ENCODE measurements at places on chromosomes 13 and 19.
A peak's percentile ranks its signal among the peaks of the same experiment; 100 is the strongest.

GRCh38 chr13:76730220-76730619 lies 156.0 kb downstream of the KCTD12 start:
- DNase-seq = no peak

- DNase-seq = no peak
Measured at GRCh38 chr13:49840266-49840665, 47.8 kb upstream of the KPNA3 start.

DNA sequence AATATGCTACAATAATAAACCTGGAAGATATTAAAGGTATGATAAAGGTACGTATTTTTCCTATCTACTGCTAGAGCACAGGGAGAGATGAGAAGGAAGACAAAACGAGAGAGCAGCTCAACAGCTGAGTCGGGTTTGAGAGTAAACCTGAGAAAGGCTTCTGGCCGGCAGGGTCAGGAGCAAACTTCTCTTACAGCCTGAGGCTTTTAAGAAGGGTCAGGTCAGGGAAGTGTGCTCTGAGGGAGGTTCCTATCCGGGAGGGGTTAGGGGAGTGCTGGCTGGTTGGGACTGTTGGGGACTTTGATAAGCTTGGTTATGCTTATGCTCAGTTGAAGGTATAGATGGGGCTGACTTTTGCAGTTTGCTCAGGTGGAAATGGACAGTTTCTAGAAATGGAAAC lies 77.7 kb upstream of the PRR20A start:
- DNase-seq = no peak

GRCh38 chr13:40520916-40521315 lies 145.5 kb downstream of the FOXO1 start:
- DNase-seq = no peak

- no peak for DNase-seq
Measured at GRCh38 chr13:79995334-79995733, 345.6 kb downstream of the SPRY2 start.

- peak; percentile 52 for DNase-seq
Measured at GRCh38 chr19:55255618-55256423, 3.0 kb downstream of the PPP6R1 start.

- DNase-seq = no peak
Measured at GRCh38 chr19:11264452-11265176, 2.3 kb upstream of the DOCK6 start.

GRCh38 chr19:46495786-46496099 lies at the start of gene PNMA8B:
Gene PNMA8B (minus strand): TSS chr19:46495867. CDS start chr19:46495465, 402 bp downstream.
- DNase-seq = peak; percentile 34

Data from stimulated activated CD4-positive, alpha-beta T cell treated with anti-CD3 and anti-CD28 coated beads, Interleukin-12 subunit alpha, Interleukin-12 subunit beta, amount 100 ng/mL, for 4 hours (primary cell).